ENCODE measurements at places on chromosomes 6 and 20.

DNA sequence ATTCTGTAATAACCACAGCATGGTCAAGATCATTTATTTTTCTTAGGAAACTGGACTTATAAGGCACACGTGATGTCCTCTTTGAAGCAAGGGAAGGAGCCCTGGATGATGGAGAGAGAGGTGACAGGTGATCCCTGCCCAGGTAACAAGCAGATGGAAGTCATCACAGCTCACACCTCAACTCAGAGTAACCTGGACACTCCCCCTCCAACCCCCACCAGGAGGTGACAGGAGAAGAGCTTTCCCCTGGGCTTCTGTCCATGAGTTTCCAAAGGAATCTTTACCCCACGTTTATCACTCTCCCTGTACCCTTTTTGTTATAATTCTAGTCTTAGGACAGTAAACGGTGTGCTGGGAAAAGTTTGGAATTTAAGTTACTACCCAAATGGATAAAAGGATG, 28.4 kb downstream of the ZNF334 start:
- no peaks in the 10 kb centered on the region for H3K4me1 ChIP-seq
- no peaks in the 10 kb centered on the region for H3K36me3 ChIP-seq
- H3K4me3 ChIP-seq, result no peak overlapping the region
- no peak overlapping the region for H3K27ac ChIP-seq
- DNase-seq, result no peak

DNA sequence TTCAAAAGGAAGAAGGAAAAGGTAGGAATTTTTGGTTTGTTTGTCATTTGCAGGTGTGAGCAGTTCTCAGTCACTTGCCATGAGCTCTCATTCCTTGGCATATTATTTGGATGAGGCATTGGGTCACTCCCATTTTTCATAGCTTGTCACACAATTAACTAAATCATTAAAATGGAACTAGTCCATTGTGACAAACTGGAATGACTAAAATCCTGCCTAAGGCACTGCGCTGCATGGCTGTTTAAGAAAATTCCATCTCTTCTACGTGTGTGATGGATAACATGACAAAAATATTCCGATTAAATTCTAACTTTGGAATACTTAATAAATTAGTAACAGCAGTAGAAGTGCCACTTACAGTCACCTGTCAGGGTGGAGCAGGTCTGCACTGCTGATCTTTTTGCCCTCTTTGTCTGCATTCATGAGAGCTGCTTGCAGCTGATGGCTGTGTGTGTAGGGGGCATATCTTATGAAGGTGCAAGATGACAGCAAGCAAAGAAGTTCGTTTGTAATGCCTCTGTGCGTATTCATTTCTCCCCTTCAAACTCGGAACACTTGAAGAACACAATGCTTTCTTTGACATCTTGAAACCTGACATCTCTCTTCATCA, 1292.6 kb upstream of the MAP3K7 start:
- no peaks in the 10 kb centered on the region for H3K27me3 ChIP-seq
- no peak overlapping the region for H3K27ac ChIP-seq
- no peaks in the 10 kb centered on the region for H3K4me1 ChIP-seq
- no peaks in the 10 kb centered on the region for H3K36me3 ChIP-seq
- DNase-seq, result no peak

- H3K36me3 ChIP-seq, result no peaks in the 10 kb centered on the region
- peaks cover 8% of the 10 kb centered on the region for H3K4me1 ChIP-seq
- DNase-seq, result no peak
- no peaks in the 10 kb centered on the region for H3K27me3 ChIP-seq
- H3K4me3 ChIP-seq, result no peak overlapping the region
- H3K27ac ChIP-seq, result no peak overlapping the region
These were observed 26.7 kb downstream of the SAYSD1 start for GRCh38 chr6:39088331-39088730.

DNA sequence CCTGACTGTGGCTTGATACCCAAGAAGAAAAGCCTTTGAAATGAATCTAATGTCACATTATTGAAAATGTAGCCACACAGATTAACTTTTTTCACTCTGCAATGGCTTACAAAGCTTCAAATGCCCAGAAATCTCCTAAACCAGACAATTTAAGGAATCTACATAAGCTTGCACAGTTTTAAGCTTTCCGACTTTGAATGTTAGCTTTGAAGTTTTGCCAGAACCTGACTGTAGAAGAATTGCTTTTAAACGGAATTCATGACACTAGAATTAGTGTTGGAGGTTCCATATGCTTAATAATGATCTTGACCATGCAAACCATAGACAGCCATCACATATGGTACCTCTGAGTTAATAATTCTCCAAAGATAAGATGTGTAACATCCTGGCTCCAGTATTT, 798.5 kb upstream of the EPHA7 start:
- H3K4me3 ChIP-seq, result no peak overlapping the region
- H3K36me3 ChIP-seq, result no peaks in the 10 kb centered on the region
- no peaks in the 10 kb centered on the region for H3K27me3 ChIP-seq
- H3K27ac ChIP-seq, result no peak overlapping the region
- H3K4me1 ChIP-seq, result no peaks in the 10 kb centered on the region
- DNase-seq, result no peak

DNA sequence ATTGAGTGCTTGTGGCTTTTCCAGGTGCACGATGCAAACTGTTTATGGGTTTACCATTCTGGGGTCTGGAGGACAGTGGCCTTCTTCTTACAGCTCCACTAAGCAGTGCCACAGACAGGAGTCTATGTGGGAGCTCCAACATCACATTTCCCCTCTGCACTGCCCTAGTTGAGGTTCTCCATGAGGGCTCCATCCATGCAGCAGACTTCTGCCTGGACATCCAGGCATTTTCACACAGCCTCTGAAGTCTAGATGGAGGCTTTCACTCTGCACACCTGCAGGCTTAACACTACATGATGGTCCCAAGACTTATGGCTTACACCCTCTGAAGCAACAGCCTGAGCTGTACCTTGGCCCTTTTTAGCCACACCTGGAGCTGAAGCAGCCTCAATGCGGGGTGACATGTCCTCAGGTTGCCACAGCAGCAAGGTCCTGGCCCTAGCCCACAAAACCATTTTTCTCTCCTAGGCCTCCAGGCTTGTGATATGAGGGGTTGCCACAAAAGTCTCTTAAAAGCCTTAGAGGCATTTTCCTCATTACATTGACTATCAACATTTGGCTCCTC, 552.2 kb downstream of the TFAP2A start:
- H3K36me3 ChIP-seq, result no peaks in the 10 kb centered on the region
- H3K4me1 ChIP-seq, result no peaks in the 10 kb centered on the region
- H3K27ac ChIP-seq, result no peak overlapping the region

- H3K27me3 ChIP-seq, result no peaks in the 10 kb centered on the region
- no peaks in the 10 kb centered on the region for H3K36me3 ChIP-seq
- DNase-seq, result peak; percentile 77
- H3K27ac ChIP-seq, result no peak overlapping the region
These were observed 14.2 kb downstream of the FIG4 start for GRCh38 chr6:109705258-109705657.

DNA sequence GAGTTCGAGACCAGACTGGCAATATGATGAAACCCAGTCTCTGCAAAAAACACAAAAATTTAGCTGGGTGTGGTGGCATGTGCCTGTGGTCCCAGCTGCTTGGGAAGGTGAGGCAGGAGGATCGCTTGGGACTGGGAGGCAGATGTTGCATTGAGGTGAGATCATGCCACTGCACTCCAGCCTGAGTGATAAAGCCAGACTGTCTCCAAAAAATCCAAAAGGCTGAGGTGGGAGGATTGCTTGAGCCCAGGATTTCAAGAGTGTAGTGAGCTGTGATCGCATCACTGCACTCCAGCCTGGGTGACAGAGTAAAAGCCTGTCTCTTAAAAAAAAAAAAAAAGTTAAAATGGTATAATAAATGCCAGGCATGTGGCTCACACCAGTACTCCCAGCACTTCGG, 1.3 kb upstream of the PTCRA start:
- no peaks in the 10 kb centered on the region for H3K4me1 ChIP-seq
- H3K27ac ChIP-seq, result no peak overlapping the region
- DNase-seq, result no peak
- no peaks in the 10 kb centered on the region for H3K27me3 ChIP-seq
- H3K4me3 ChIP-seq, result no peak overlapping the region

GRCh38 chr6:154157706-154158105, 118.7 kb downstream of the OPRM1 start:
- H3K4me1 ChIP-seq, result peaks cover 11% of the 10 kb centered on the region
- peak; percentile 52 for DNase-seq
- peak overlapping the region; percentile 38 for H3K4me3 ChIP-seq

DNA sequence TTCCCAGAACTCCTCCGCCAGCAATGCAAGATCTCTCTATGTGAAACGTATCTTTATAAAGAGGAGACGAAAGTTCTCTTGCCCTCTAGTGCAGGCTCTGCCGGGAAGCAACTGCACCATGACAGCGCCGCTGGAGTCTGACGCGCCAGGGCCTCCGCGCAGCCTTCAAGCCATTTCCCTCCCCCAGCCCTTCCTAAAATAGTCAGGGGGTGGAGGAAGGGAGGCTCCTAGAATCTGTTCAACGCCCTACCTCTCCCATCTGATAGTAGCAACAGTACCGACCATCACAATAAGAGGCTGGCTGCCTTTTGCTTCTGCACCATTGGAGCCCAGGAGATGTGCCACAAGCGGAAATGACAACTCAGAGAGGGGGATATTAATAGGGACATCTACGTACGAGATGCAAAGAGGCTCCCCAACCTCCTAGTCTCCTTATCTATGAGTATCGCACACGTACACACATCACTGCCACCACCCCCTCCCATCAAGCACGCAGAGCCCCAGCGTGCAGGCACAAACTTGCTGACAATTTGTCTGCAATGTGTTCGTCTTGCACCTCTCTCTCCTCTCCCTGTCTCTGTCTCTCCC, 1.0 kb downstream of the SYNE1 start:
- H3K4me3 ChIP-seq, result peak overlapping the region; percentile 48
- H3K27ac ChIP-seq, result peak overlapping the region; percentile 33
- peaks cover 8% of the 10 kb centered on the region for H3K27me3 ChIP-seq
- H3K36me3 ChIP-seq, result no peaks in the 10 kb centered on the region
- DNase-seq, result peak; percentile 44
